NCI-H146 (cell line): ENCODE measurements at places on chromosomes 12 and 14.

DNA sequence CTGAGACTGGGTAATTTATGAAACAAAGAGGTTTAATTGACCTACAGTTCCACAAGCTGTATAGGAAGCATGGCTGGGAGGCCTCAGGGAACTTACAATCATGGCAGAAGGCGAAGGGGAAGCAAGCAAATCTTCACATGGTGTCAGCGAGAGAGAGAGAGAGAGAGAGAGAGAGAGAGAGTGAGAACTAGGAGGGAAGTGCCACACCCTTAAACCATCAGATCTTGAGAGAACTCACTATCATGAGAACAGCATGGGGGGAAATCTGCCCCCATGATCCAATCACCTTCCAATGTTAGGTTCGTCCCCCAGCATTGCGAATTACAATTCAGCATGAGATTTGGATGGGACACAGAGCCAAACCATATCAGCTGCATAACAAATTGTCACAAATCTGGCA is 96.7 kb downstream of the CHST11 start:
- DNase-seq: no peak

DNA sequence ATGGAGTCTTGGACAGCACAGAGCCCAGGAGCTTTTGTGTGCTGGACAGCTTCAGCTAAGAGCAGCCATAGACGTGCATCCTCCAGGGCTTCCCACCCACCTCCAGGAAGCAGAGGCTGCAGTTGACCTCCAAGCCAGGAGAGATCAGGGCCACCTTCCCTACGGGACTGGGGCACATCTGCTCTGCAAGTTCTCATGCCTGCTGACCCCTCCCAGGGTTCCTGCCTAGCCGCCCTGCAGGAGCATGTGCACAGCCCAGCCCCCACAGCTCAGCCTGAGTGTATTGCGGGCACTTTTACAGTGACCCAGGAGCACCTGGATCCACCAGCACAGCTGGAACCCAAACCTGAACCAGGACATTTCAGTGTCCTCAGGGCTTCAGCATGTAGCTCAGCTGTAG is 915.2 kb downstream of the RPS29 start:
- no peak for DNase-seq

GRCh38 chr14:75720842-75721498 is 59.9 kb downstream of the TTLL5 start:
- no peak for DNase-seq

DNA sequence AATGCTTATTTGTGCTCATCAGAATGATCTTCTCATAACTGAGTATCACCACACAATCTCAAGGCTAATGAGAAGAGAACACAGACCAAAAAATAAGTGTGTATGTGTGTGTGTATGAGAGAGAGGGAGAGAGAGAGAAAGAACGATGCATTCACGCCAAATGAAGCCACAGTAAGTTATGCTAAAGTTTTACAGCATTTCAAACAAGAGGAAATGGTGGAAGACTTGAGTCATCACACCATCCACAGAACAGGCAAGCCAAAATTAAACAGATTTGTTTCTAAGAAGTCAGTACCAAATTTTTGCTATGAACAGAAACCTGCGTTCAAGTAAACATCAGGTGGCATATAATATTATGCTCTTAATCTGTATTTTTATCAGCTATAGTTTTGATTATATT is 141.2 kb downstream of the MED13L start:
- DNase-seq: no peak

- no peak for DNase-seq
Measured at GRCh38 chr12:112408621-112409020, 784 bp downstream of the RPL6 start.

DNA sequence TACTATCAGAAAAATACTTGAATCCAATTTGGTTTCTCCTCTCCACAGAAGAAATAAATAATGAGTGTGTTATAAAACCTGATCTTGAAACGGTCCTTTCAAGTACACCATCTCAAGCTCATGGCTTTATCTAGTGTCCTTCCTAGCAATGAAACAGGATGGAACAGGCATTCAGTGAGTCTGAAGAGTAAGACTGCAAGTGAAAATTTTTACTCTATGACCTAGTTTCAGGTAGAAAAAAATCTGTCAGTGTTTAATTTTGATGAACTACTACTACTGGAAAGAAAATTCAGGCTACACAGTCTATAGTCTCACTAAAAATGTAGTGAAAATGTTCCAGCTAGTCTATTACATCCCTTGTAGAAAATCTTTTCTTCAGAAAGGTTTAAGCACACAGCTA is 7.7 kb downstream of the CBX5 start:
- no peak for DNase-seq

- DNase-seq: no peak
Measured at GRCh38 chr12:65306366-65307168, 28.1 kb downstream of the MSRB3 start.

DNA sequence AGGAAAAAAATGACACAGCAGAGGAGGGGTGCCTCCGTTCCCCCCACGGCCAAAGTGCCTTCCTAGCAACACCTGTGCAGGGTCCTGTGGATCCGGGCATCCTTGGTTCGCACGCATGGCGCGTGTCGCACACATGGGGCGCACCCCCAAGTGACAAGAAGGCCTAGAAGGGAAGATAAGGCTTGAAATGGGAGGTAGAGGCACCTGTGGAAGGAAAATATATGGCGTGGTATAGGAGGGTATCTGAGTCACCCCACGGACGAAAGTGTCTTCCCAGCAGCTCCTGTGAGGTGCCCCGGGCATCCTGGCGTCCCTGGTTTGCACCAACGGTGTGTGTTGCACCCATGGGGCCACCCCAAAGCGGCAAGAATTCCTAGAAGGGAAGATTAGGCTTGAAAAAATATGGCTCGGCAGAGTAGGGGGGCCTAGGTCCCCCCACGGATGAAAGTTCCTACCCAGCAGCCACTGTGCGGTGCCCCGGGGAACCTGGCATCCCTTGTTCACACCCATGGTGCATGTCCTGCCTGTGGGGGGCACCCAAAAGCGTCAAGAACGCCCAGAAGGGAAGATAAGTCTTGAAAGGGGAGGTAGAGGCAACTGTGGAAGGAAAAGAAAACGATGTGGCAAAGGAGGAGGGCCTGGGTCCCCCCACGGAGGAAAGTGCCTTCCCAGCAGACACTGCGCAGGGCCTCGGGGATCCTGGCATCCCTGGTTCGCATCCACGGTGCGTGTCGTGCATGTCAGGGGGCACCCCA is 280.0 kb downstream of the ALG10 start:
- no peak for DNase-seq

DNA sequence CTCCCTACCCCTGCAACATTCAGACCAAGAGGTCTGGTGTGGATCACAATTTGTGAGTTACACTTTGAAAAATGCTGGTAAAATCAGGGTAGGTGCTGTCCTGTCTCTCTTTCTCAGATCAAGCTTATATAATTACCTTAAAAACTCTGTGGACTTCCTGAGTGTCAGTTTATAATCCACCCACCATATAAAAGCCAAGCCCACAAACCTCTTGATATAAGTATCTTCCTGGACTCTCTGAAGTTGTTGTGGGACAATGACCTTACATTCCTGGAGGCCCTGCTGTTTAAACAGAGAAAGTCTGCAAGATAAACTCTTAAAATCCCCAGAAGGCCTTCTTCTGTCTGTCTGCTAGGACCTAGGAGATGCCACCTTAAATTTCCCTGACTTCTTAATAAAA is 11.4 kb upstream of the KTN1 start:
- DNase-seq: no peak

- DNase-seq: no peak
Measured at GRCh38 chr12:52023976-52024688, 17.4 kb downstream of the TAMALIN start.

DNA sequence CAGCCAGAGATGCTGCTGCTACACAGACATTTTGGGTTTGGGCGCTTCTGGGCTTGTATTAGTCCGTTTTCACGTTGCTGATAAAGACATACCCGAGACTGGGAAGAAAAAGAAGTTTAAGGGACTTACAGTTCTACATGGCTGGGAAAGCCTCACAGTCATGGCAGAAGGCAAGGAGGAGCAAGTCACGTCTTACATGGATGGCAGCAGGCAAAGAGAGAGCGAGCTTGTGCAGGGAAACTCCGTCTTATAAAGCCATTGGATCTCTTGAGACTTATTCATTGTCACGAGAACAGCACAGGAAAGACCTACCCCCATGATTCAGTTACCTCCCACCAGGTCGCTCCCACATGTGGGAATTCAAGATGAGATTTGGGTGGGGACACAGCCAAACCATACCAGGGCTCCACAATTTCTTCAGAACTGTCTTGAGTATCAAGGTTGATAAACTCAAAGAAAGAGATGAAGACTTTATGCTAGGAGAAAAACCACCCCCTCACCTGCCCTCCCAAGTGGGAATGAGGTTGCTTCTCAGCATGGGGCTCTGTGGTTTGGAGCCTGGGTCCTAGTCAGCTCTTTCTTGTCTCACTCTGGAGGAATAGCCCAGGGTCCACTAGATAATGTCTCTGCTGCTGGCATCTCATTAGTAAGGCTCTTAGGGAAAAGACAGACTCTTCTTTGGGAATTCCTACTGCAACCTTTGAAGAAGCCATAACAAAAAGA is 200.3 kb downstream of the PELI2 start:
- no peak for DNase-seq

DNA sequence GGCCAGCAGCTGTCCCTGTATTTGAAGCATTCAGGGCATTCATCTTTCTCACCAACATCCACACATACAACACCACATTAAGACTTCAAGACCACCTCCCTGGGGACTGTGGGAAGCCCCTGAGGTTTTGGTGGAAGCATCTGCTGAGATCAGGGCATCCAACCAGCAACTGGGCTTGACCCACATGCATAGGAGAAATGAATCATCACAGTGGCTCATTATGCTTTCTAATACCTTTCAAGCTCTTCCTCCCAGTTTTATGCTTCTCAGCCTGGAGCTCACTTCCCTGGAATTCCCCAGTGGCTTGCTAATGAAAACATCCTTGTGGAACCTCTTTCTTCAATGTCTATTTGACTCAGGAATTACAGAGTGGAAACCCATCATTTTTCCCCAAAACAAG is 21.4 kb upstream of the CMKLR1 start:
- no peak for DNase-seq

DNA sequence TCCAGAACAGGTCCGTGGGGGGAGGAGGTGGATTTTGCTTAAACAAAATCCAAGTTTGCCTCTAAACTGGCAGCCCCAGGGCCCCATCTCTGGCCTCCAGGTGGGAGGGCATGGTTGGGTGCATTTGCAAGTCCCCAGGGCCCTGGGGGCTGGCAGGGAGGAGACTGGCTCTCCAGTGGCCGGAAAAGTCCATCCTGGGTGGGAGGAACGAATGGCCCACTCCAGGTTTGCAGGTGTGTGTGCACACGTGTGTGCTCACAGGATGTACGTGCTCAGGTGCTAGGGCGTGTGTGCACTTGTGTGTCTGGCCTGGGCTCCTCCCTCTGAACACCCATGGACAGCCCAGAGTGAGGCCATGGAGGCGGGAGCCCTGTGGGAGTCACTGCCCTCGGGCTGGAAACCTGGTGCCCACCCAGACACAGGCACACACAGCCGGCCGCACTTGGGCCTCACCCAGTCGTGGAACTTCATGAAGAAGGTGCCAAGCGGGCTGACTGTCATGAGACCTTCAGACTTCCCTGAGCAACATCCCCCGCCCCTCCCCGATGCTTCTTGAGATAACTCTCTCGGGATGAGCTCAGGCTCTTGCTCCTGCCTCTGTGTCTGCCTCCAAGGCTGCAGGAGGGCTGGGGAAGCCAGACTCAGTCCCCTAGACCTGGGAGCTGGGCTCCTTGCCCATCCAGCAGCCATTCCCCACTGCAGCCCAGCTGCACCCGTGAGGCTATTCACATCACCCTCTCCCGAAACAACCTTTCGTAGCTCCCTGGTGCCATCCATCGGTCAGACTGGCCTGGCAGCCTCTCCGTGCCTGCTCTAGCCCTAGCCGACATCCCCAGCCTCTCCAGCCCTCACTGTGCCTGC is 9.4 kb downstream of the AHNAK2 start:
- no peak for DNase-seq

DNA sequence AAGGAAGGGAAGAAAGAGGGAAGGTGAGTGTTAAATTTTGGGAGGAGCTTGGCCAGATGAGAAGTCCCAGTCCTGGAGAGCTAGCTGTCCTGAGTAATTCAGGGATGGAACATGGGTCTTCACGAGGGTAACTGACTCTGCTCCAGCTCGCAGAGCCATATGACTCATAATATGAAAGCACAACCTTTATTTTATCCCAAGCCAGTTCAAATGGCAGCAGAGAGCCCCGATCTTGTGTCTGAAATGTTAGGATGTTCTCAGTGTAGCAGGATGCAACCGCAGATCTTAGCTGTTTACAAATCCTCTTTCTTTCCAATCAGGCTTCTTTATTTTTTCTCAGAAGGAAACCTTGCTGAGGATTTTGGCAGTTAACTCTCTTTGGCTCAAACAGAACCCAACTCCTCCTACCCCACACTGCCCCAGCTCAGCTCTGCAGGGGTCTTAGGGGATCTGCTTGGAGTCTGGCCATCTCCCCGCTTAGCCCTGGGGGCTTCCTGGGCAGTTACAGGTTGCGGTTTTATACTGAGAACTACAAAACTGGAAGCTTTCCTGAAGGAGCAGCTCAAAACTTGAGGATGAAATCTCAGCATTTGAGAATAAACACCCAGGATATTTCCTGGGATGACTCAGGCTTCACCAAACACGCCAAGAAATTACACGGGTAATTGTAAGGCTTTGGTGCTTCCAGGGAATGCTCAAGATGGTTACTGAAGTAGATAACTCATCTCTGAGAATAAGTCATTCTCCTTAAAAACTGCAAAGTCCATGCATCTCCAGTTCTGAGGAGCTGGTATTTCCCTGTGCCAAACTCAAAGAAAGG is 92.5 kb downstream of the VCPKMT start:
- DNase-seq: no peak

DNA sequence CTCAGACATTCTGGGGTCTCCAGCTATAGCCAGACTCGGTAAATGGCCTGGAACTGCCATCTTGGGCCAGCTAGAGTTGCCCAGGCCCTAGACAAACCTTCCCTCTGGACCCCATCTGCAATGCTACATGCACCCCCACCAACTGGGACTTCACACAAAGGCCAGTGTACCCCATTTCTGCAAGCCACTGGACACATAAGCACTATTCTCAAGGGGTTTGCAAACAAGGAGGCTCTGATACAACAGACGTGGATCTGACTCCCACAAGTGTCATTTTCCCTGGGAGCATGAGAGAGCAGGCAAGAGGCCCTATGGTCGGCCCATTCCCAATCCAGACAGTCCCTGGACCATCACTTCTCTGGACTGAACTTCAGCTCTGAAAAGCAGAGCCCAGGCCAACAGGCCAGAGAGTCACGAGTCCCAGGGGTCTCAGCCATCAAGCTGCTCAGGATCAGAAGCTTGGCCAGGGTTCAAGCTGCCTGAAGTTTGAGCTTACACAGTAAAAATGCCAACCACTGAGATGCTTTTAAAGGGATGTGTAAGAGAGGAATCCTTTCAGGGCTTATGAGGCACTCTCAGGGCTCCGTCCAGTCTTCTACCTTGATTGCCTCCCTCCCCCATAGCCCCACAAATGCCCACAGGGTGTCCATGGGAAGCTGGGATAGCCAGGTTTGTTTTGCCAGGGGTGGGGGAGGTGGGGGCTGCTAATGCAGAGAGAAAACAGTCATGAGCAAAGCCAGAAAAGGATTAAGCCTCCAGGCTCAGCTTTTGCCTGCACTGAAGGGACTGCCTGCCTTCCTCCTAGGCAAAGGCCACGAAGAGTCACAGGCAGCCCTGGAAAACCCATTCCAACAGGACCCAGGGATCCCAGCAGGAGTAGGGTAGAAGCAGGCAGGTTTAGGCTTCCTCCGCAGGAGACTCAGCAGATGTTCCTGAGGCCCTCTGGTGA is 31.7 kb upstream of the PNMA1 start:
- no peak for DNase-seq

- no peak for DNase-seq
Measured at GRCh38 chr12:23139026-23139425, 514.1 kb downstream of the ETNK1 start.

GRCh38 chr12:42586268-42586667 is 3.3 kb downstream of the PRICKLE1 start:
- DNase-seq: no peak

- no peak for DNase-seq
Measured at GRCh38 chr12:131408036-131408365, 302.9 kb upstream of the SFSWAP start.
